ENCODE measurements at places on chromosomes 2 and 18.
A peak's percentile ranks its signal among the peaks of the same experiment; 100 is the strongest.

DNA sequence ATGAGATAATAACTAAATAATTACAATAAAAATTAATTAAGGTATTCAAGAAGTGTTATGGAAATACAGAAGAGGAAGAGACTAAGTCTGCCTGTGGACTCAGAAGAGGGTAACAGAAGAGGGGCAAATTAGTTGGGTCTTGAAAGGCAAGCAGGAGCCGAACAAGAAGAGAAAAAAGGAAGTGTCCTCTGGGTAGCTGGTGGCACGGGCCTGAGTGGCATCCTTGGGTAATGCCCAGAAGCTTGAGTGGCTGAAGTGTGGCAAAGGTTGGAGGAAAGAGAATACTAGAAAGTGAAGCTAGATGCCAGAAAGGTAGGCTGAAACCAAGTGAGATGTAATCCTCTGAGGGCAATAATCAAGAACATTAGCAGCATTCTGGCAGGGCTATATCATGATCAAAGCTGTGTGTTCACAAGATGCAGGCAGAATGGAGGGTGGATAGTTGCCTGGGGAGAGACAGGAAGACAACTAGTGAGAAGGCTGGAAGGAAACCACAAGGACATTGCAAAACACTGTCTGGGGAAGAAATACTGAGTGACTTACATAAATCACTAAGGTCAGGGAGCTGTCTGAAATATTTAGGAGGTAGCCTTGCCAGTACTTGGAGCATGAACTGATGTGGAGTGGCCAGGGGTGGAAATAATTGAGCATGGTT, 16.2 kb downstream of the DOCK10 start:
- DNase-seq = no peak

- no peak for DNase-seq
Measured at GRCh38 chr2:101704046-101704466, 6.5 kb downstream of the MAP4K4 start.

DNA sequence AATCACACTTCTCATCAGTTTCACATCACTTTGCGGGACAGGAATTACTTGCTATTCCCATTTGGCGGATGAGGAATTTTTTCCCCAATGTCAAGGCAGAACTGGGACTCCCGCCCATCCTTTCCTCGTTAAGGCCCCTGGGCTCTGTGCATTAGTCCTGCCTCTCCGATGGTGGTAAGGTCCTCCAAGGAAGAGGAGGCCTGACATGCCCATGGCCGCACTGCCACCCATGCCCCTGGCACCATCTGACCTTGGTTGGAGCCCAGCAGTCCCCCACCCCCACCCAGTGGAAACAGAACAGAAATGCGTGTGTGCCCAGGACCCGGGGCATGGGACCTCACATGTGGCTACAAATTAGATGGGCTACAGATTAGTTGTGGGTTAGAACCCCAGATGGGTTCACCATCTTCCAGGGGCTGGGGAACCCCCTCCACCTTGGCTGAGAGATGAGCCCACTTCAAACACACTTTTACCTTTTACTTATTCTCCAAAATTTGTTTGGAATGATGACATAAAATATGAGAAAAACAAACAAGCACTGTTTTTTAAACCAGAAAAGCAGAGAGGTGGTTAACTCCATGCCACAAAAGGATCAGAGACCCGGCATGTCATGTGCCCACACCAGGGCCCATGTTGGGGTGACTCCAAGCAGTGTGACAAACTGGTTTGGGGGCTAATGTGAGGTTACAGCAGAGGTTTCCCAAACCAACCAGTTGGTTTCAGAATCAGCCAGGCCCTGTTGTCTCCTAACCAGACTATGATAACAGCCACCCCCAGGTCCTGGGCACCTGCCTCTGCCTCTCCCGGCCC, 11.0 kb upstream of the DUSP2 start:
- DNase-seq = peak; percentile 46

GRCh38 chr2:112879491-112880041, 31.4 kb upstream of the IL37 start:
- no peak for DNase-seq

DNA sequence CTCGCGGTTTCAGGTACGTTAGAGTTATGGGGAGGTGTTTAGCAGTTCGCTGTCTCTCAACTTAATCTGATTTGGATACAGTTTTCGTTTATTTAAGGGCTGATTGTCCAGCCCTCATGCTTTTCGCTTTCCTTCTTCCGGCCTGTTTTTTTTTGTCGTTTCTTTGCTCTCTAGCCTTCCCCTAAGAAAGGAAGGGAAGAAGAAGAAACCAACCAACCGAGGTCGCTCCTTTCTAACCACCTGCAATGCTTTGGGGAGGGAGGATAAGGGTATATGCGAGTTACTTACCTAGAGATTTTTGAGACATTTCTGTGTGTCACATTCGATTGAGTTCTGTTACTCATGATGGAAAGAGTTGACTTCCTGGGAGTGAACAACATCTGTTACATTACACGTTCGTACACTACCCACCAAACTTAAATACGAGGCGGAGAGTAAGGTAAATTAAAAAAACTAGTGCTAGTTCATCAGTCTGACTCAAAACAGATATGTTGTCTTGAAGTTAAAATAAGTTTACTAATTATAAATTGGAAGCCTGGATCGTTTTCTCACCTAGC, 918 bp downstream of the EIF5B start:
- DNase-seq = no peak

Data from effector memory CD8-positive, alpha-beta T cell (primary cell).